ENCODE measurements at places on chromosomes 12 and 14.

DNA sequence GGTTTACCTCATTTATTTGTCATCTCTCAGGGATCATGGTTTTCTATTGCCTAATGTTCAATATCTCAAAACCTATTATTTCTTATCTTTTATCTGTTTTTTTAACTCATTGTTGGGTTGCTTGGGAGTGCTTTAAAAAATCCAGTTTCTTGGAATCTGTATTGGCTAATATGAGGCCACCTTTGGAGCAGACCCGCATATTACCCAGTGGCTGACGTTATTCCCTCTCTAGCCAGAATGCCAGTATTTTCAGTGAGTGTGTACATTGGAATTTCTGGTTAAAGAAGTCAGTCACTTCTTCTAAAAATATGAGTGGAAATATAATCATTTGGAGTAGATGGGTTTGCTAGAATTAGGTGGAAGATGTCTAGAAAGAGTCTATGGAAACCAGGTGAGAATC lies 38.3 kb downstream of the PRMT8 start:
- no peak for DNase-seq

GRCh38 chr14:29892327-29892726 lies 35.3 kb downstream of the PRKD1 start:
- no peak for DNase-seq

GRCh38 chr12:2358986-2359658 lies 306.3 kb downstream of the CACNA1C start:
- no peak for DNase-seq

- no peak for DNase-seq
These were observed 93.6 kb downstream of the STAB2 start for GRCh38 chr12:103680591-103681141.

GRCh38 chr12:31768046-31768445 lies 39.2 kb upstream of the AMN1 start:
- no peak for DNase-seq

All from activated CD4-positive, alpha-beta T cell treated with anti-CD3 and anti-CD28 coated beads for 1 hour (primary cell).